ENCODE measurements at places on chromosomes 7 and 10.

- DNase-seq: no peak
These were observed 66.1 kb upstream of the AOAH start for GRCh38 chr7:36790311-36790787.

DNA sequence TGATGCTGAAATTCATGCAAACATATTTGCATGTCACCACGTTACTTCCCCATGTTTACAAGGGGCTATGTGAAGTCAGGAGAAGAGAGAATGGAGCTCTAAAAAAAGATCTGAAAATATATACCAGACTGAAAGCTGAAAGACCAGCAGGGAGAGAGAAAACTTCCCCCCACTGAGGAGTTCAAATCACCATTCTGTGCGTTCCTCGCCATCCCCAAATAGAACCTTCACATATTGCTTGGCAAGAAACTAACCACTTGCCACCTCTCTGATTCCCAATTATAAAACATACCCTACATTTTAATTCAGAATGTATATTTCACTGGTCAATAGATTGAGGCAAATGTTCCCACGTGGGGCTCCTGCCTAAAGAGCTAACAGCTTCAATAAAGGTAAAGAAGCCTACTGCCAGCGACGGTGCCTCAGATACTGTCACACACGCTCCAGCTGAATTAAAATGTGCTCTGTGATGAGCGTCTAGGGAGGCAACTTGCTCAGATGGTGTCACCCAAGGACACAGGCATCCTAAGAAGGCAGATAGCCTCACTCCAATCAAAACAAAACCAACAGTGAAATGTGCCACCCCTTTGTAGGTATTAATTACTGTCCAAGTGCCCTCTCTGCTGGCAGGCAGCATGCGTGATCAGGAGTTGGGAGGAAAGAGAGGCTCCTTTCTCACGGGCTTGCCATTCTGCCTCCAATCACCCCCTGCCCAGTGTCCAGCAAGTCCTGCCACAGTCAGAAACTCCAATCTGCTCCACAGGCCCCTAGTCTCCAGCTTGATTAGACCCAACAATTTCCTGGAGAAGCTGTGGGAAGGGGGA lies 298.2 kb downstream of the GRID1 start:
- DNase-seq: no peak

DNA sequence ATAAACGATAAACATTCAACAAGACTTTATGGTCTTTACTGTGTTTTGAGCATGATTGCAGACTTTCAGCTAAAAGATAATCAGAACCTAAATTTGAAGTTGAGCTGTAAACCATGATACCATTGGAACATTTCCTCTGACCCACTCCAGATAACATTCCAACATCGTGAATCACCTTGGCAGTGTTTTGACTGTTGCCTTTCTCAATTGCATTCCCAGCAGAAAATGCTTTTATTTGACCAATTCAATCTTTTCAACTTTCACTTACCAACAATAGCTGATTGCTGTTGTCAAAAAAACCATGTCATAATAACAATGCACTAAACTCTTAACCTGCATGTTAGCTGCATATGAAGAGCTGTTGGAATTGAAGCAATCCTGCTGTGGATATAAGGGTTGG lies 165.5 kb downstream of the MDFIC start:
- DNase-seq: no peak

DNA sequence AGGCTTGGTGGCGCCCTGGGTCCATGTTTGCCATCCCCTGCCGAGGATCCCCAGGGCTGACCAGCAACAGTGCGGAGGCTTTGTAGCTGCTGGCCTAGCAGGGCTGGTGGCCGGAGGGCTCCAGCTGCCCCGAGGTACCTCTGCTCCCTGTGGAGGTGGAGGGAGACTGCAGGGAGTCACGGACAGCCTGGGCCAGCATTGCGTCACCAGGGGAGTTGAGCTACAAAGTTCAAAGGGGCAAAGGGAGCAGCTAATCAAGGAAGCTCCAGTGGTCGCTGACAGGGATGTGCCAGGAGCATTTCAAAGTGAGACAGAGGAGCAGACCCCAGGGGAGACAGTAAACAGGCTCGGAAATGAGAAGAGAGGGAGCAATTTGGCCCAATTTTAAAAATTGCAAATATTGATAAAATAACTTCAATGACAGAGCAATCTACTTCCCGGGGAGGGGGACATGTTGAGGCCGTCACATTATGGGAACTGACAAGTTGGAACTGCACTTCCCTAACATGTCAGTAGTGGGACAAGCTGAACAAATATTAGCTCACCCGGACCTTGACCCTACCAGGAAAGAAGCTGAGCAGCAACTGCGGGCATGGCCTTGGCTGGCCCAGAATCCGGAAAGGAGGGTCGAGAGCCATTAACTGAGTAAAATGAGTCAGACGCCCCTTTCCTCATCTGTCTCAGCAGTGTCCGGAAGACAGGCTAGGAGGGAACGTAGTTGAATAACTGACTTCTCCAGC lies 39.4 kb downstream of the BTBD16 start:
- DNase-seq: no peak

DNA sequence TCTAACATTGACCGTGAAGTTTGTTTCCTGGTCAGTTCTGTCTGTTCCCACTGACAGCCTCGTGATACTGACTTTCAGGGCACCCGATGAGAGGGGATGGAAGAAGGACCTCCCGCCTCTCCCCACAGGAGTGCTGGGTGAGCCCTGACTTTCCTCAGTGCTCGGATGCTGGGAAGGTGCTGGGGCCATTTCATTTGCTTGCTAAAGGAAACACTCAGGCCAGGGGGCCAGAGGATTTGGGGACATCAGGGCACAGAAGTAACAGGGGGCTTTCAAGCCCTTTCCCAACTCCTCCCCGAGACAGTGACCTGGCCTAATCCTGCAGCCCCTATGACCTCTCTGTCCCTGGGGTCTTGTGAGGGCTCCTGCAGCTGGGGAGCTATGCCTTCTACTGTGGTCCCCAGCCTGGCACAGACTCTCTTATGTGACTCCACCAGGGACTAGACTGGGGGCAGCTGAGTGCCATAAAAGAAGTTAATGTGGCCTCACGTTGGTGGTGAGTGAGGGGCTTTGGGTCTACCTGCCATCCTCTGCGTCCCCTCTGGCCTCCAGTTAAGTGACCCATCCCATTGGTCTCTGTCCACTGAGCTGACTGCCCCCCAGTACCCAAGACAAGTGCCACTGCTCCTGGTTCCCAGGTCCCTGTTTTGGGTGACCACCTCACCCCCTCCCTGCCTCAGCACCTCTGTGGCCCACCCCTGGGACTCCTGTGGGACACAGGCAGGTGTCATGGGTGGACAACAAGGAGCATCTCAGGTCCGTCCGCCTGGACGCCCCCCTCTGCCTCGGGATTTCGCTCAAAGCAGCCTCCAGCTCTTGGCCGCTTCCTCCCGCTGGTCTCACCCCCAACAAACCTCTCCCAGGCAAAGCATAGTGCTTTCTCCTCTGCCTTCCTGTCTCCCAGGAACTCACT lies 33.4 kb upstream of the HSPA12A start:
- DNase-seq: no peak

All from activated CD8-positive, alpha-beta memory T cell treated with anti-CD3 and anti-CD28 coated beads for 1 hour (primary cell).